ENCODE measurements at places on chromosomes 2 and 18. TPM values are rescaled to one million over a fixed set of nuclear protein-coding genes. Genes with fewer than 3 reads are reported as not detected.

The GPAT2 gene
- polyA plus RNA-seq: 5.0 TPM

The MTCL1 gene
- polyA plus RNA-seq: 18.4 TPM

The VWA3B gene
- 0.07 TPM for polyA plus RNA-seq

The DHX57 gene
- 6.0 TPM for polyA plus RNA-seq

The CWC22 gene
- polyA plus RNA-seq: 4.7 TPM

The CXCR4 gene
- polyA plus RNA-seq: 1.4 TPM

The SPEG gene
- 21.9 TPM for polyA plus RNA-seq

The TOGARAM2 gene
- 9.1 TPM for polyA plus RNA-seq

The ANKRD23 gene
- 8.2 TPM for polyA plus RNA-seq

The HK2 gene
- polyA plus RNA-seq: 0.47 TPM

The ALK gene
- not detected for polyA plus RNA-seq

The PARD3B gene
- polyA plus RNA-seq: 4.4 TPM

The IMMT gene
- 18.1 TPM for polyA plus RNA-seq

The DUSP2 gene
- polyA plus RNA-seq: 1.8 TPM

The ANKRD53 gene
- polyA plus RNA-seq: 7.8 TPM

The VIT gene
- polyA plus RNA-seq: 0.35 TPM

The EPHA4 gene
- 1.1 TPM for polyA plus RNA-seq

The TTR gene
- 9,933 TPM for polyA plus RNA-seq

The ARHGAP15 gene
- 1.7 TPM for polyA plus RNA-seq

The CIB4 gene
- polyA plus RNA-seq: not detected

The ECEL1 gene
- polyA plus RNA-seq: 0.30 TPM

The ELOA2 gene
- polyA plus RNA-seq: not detected

The IL1R2 gene
- polyA plus RNA-seq: 0.70 TPM

The TRIM54 gene
- 0.27 TPM for polyA plus RNA-seq

The B3GNT7 gene
- polyA plus RNA-seq: 8.4 TPM

The KANSL1L gene
- polyA plus RNA-seq: 9.1 TPM

The C2orf80 gene
- polyA plus RNA-seq: not detected

The GREB1 gene
- 6.8 TPM for polyA plus RNA-seq

The FAM124B gene
- polyA plus RNA-seq: 0.15 TPM

The CTAGE1 gene
- not detected for polyA plus RNA-seq

The SF3B1 gene
- 277 TPM for polyA plus RNA-seq

Measured in pancreas (tissue), 10 donors.